CD4-positive, alpha-beta memory T cell (primary cell): ENCODE measurements at places on chromosomes 4 and X.

- DNase-seq = no peak
Observed at GRCh38 chr4:168605411-168605810, 108.6 kb downstream of the PALLD start.

DNA sequence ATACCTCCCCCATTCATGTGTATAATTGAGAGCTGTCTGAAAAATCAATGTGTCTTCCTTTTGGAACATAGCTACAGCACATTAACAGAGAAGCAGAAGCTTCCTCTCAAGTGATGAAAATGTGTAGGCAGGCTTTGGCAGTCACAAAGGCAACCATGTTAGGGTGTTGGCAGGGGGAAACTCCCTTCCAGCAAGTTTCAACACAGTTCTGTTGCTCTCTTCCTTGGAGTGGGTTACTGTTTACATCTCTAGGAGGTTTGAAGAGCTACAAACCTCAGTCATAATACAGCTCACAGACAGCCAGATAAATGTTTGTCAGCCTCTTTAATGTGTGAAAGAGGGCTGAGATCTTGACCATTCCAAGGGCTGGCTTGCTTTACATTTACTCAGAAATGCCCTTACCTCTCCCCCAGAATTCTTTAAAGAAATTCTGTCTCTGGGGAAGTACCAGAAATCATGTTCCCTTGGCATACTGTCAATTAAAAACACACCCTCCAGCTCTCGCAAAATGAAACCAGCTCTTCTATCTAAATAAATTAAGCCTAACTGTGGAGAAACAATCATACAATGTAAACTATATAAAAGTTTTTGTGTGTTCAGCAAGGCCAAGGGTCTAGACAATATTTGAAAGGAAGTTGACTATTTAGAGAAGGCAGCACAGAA is 18.9 kb downstream of the ZBTB33 start:
- DNase-seq = no peak

DNA sequence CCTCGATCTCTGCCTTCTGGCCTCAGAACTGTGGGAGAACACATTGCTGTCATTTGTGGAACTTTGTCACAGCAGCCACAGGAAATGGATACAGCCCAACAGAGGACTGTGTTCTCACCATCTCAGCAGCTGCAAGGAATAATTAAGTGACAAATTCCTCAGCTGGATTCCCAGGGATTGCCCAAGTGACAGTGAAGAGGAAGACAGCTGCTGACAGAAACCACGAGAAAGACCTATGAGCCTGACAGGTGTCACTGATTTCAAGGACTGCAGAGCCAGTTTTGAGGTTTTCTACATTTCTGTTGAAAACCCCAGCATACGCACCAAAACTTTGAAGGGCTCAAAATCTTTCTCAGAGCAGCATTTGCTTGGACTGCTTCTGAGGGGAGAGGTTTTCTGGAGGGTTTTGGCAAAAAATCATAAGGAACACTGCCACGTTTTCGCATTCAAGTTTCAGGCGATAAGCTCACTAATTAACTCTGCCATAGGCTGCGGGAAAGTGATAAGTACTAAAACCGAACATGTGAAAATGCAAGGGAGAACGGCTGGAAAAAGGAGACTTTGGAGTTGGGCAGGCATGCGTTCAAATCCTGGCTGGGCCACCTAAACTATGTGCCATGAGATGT is 88.8 kb downstream of the DRD5 start:
- no peak for DNase-seq

GRCh38 chrX:100687128-100687527 is 43.1 kb downstream of the SRPX2 start:
- no peak for DNase-seq
